ENCODE measurements at places on chromosomes 1 and 21.

DNA sequence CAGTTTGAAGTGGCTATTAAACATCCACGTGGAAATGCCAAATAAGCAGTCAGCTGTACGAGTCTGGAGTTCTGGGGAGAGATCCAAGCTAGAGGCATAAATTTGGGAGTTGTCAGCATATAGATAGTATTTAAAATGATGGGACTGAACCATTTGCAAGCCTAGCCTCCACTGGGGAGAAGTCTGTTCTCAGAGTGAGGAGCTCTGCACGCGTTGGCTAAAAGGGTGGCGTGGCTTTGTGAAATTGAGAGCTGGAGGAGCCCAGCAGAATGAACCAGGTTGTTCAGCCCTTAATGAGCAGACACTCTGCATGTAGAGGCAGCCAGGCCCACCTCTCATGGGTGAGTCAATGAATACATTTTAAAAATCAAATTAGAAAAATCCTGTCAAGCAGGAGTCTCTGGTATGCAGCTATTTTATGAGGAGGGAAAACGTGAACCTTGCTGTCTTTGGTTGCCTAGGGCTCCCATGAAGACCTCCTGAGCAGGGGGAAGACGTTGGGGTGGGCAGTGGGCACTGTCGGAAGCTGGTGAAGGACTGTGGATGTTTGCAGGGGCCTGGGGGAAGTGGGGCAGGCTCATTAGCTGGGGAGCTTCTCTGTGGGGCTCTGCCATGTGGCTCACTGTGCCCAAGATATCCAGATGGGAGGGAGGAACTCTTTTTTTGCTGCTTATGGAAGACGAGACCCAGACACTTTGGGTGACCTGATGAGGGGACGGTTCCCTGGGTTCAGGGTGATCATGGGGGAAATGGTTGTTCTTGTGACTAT, 18.8 kb downstream of the TMCC2 start:
- no peak for DNase-seq

DNA sequence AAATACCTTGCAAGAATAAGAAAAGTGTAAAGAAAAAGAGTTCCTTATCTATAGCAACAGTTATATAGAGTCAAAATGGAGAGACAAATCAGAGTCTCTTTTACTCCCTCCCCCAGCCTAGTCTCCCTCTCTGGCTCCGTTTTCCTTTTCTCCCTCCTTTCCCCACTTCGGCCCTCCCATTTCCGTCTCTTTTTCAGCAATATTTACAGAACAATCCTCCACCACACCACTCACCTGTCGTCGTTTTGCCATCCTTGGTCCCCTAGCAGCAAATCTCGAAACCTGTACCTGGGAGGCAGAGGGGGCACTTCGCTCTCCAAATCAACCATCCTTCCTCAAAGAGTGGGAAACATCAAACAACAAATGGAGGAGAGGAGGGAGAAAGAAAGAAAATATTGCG, 259 bp downstream of the KCNT2 start:
- no peak for DNase-seq

DNA sequence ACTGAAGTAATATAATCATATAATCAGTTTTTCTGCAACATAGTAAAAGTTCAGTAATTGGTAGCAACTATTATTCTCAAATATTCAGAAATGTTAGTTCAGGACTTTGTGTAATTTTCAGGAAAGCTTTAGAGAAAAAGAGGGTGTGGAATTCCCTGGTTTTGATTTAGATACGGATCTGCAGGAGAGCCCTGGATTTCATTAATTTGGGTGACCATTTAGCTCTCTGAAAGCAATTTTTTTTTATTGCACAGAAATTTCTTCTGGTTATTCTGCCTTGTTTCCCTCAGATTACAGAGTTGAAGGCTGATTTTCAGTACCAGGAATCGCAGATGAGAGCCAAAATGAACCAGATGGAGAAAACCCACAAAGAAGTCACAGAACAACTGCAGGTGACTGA, 13.8 kb upstream of the STX12 start:
- no peak for DNase-seq

DNA sequence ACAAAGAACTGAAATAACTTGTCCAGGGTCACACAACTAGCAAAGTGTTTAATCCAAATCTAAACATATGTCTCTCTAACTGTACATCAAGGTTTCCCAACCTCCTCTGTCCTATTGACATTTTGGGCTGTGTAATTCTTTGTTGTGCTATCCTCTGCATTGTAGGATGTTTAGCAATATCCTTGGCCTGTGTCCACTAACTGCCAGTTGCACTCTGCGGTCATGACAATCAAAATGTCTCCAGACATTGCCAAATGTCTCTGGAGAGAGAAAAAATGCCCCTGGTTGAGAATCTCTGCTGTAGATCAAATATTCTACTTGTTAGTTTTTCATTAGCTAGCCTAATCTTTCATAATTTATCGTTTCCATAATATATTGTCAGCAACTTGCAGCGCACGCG, 353.4 kb upstream of the NEGR1 start:
- no peak for DNase-seq

DNA sequence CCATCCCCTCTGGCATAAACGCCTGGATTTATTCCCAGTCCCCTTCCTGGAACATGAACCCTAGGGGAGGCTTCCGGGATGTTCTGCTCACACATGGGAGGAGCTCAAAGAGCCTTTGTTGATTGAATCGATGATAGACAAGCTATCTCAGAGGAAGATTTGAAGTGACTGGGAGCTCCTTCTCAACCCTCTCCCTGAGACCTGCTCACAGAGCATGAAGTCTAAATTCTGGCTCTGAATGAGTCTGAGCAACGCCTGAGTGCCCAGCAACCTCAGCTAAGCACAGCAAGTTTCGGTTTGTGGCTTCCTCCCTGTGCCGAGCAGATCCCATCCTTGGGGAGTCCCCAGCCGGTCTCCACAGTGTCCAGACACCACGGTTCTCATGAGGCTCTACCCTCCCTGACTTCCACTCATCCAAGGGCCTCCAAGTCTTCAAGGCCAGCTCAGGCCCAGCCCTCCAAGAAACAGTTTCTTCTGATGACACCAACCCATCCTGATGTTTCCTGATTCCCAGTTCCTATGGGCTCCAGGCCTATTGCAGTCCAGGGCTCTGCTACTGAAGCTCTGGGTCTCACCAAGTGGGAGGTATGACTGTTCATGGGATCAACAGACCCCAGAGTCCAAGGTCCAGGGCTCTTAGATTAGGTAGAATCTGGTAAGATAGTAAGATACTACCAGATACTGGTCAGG, 190.8 kb downstream of the DYRK1A start:
- DNase-seq: peak; percentile 71

- no peak for DNase-seq
Observed at GRCh38 chr1:95168761-95169351, 51.7 kb downstream of the TLCD4 start.

DNA sequence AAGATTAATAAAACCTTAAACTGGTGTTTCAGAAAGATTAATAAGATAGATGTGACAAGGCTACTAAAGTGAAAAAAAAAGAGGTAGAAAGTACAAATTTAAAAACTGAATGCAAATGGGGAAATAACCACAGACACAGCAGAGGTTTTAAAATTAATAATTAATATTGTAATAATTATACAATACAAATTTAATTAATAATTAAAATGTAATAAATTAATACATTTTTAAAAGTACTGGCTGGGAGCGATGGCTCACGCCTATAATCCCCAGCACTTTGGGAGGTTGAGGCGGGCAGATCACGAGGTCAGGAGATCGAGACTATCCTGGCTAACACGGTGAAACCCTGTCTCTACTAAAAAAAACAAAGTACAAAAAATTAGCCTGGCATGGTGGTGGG, 26.8 kb downstream of the CD2 start:
- DNase-seq: no peak

DNA sequence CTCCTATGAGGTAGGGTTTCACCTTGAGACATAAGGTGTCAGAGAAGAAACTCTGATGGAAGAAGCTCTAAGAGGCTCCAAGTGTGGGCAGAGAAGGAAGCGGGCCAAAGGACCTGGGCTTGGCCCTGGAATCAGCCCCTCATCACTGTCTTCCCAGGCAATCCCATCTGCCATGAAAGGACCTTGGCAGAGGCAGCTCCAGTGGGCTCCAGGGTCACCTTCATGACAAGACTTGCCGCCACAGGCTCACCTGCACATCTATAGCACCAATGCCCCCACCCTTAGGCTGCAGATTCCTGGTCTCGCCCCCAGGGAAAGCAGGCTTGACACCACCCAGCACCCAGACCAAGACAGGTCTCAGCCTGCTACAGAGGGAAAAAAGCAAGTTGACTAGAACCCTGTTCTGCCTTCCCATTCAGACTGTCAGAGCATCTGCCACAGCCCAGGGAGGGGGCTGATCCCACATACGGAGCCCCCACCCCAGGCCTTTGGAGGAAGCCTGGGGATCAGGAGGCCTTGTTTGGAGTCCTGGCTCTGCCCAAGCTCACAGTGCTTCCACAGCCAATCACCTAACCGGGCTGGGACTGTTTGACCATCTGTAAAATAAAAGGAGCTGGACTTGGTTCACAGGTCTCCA, 490 bp upstream of the FAM110D start:
- no peak for DNase-seq

GRCh38 chr1:223547316-223548114, 118.0 kb downstream of the CAPN8 start:
- DNase-seq: no peak

DNA sequence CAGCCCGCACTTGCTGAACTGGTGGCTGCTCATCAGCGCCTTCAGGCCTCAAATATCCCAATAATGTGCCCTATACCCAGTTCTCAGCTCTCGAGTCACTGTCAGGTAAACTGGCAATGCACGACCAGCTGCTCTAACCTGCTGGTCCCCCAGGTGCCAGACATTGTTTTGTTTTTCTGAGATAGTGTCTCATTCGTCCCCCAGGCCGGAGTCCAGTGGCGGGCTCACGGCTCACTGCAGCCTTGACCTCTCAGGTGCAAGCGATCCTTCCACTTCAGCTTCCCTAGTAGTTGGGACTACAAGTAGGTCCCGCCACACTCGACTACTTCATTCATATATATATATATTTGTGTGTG, 1.0 kb upstream of the NADK start:
- no peak for DNase-seq

- DNase-seq: no peak
Observed at GRCh38 chr1:11184973-11185372, 4.2 kb upstream of the ANGPTL7 start.

DNA sequence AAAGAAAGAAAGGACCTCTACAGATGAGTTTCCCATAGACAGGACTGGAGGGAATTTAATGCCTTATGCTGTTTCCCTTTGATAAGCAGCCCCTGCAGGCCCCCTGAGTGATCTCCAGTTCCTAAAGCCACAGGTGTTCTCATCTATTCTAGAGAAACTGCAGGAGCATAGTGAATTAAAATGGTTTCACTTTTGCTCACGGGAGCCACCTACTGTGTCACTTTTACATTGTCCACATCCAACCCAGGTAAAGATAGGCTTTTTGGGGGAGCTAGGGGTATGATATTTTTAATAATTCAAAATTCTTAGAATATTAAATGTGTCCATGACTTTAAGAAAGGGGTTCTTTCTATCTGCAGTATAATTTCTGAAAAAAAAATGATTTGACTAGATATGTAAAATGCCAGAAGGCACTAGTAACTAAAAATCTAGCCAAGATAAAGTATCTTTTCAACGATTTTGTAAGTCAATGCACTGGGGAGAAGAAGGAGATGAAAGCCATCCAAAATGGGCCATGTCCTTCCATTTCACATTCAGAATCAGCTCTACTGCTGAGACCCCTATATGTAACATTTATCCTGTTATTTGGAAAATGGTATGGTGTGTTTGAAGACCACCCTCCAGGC, 267.3 kb upstream of the DUSP10 start:
- DNase-seq: no peak

DNA sequence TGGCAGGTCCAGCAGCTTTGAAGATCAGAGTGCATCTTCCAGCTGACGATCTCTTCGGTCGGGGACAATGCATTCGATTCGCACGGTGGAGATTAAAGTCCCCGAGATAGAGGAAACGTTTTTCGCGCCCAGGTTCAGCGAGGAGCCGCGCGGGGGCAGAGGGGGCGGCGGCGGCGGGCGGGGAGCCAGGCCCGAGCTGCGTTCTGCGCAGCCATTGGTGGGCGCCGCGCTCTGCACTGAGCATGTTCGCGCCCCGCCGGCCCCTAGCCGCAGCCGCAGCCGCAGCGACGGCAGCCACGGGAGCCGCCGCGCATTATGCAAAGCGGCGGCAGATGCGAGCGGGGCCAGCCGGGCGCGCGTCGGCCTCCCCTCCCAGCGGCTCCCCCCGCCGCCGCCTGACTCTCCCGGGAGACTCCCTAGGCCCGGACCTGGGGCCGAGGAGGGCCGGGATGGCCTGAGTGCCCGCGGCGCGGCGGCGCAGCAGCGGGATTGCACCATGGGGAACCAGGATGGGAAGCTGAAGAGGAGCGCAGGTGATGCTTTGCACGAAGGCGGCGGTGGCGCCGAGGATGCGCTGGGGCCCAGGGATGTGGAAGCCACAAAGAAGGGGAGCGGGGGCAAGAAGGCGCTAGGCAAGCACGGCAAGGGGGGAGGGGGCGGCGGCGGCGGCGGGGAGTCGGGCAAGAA, at the start of gene FMN2:
FMN2 (plus strand) TSS at position 270 of the 687 bp plus-strand sequence; CDS start at position 497, 227 bp downstream.
- no peak for DNase-seq

DNA sequence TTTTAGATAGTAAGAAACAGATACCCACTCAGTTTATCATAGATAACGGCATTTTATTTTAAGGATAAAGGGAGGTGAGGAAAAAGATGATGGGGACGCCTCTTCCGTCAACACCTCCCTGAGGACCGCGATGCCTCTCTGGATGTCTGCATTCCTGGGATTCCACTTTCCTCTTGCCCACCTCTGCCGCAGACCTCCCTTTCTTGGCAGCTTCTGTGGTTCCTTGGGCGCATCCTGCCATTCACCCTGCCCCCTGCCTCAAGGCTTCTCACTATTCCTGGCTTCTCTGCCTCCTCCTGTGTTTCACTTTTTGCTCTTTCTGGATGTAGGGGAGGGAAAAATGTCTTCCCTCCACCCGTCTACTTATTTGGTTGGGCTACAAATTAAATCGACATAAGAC, 19.9 kb downstream of the HUNK start:
- no peak for DNase-seq

DNA sequence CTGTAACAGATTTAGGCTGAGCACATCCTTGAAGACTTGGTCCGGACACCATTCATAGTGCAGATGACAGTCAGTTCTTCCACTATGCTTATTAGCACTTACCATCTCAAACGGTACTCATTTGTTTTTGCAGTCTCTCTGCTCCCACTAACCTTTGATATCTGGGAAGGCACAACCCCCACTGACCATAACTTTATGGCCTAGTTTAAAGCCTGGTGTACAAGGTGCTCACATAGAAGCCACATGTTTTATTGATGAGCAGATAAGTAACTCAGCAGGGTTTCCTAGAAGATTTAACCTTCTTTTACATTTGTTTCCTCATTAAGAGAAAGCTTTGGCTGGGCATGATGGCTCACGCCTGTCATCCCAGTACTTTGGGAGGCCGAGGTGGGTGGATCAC, 119.3 kb upstream of the MAGI3 start:
- DNase-seq: no peak

All from GM18507 (cell line).